ENCODE measurements at places on chromosomes 5 and 9. TPM values are rescaled to one million over a fixed set of nuclear protein-coding genes. Genes with fewer than 3 reads are reported as not detected.

The F2RL2 gene
- total RNA-seq = 14.0 TPM

The F2RL1 gene
- total RNA-seq = 0.39 TPM

The IL3 gene
- not detected for total RNA-seq

GRCh38 chr9:110049699-110050450, 158.1 kb downstream of the C9orf152 start:
- no peak for DNase-seq

GRCh38 chr9:138085568-138085967, 208.0 kb downstream of the CACNA1B start:
- DNase-seq = no peak

- no peak for DNase-seq
These were observed 268.9 kb downstream of the PIK3R1 start for GRCh38 chr5:68484307-68485068.

- DNase-seq = no peak
These were observed 395.4 kb downstream of the EFNA5 start for GRCh38 chr5:107275333-107275732.

- DNase-seq = no peak
These were observed 52.1 kb downstream of the IL31RA start for GRCh38 chr5:55903121-55903701.

DNA sequence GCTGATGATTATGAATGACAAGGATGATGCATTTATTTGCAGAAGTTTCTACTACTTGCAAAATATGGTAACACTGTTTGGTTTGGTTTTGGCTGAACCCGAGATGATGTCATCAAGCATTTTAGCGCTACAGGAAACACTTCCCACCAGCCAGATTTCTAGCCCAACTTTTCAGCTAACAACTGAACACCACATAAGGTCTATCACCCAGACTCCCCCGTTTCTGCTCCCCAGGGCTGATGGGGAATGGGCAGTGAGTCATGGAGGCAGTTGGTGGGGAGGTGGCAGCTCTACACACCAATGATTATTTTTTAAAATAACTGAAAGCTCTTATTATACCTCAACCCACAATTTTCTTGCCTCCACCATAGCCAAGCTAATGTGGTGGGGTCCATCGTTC, 302.9 kb downstream of the CEMIP2 start:
- no peak for DNase-seq

GRCh38 chr5:77776554-77777206, 541 bp upstream of the TBCA start:
- DNase-seq = no peak

DNA sequence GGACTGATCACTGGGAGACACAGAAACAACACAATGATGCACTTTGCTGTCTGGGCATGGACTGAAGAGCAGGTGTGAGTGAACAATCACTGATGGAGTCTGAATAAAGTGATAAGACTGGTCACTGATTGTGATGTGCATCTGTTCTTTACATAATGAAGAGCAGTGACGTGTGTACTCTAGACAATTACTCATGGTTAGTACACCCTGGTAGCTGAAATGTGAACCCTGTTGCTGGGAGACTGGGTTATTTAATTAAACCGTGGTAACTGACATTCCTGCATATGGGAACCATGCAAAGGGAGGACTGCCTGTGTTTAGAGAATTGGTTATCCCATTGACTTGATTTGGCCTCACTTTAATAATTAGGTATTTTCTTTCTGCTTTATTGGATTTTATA, 202.9 kb downstream of the NR2F1-AS1 start:
- DNase-seq = no peak

GRCh38 chr5:9851458-9851857, 221.3 kb upstream of the TAS2R1 start:
- DNase-seq = no peak

GRCh38 chr9:15873573-15874177, 320.8 kb downstream of the CCDC171 start:
- peak; percentile 67 for DNase-seq

- no peak for DNase-seq
These were observed 51.2 kb upstream of the RPS23 start for GRCh38 chr5:82329393-82329792.
